Esophagus squamous epithelium (tissue), 5 donors: ENCODE measurements at places on chromosomes 6 and 20.

DNA sequence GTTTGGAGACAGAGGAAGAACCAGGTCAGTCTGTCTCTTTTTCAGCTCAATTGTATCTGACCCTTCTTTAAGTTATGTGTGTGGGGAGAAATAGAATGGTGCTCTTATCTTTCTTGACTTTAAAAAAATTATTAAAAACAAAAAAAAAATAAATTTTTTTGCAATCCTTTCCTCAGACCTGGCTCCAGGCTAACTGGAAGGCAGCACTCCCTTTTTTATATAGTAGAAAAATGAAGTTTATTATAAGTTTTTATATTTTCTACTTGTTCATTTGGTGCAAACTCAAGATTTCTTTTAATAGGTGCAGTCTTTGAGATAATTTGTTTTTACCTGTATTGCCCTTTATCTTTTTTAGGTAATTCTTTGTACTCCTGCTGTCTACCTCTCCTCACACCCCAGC is 129.6 kb downstream of the SULF2 start:
- DNase-seq, result no peak

GRCh38 chr6:4778086-4778485 is 1.9 kb downstream of the CDYL start:
- no peak for DNase-seq

GRCh38 chr6:28384143-28384533 is 15.4 kb downstream of the ZSCAN12 start:
- no peak for DNase-seq

- DNase-seq, result no peak
Observed at GRCh38 chr6:165573671-165574070, 89.4 kb downstream of the PDE10A start.

DNA sequence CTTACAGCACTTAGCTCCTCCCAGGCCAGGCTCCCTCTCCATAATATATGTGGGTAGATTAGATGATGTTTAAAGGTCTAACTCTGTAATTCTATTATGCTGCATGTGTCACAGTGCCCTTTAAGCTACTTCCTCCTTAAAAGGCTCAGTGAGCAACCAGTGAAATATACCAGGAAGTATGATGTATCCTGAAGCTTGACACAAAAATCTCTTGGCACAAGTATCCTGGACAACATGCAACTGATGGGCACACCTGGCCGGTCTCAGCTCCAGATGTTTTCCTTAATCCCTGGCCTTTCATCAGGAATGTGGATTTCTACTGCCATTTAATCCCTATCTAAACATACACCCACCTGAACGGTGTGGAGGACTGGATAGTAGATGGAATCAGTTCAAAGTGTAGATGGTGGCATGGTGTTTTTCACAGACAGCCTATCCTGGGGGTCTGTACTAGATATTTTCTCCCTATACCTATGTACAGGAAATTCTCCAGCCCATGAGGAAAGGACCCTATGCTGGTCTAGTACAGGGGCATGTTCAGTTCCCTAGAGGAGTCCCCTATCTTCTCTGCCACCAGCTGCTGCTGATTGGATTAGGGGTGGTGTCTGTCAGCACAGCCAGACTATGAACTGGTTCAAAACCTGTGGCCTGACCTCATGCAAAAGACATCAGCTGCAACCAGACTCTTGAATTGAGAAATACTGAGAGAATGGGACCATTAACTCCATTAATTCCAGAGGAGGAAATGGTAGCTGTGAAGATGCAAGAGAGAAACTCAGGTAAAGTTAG is 59.4 kb upstream of the CITED2 start:
- DNase-seq, result no peak
